ENCODE measurements at places on chromosomes 2 and 18.
A peak's percentile ranks its signal among the peaks of the same experiment; 100 is the strongest.

DNA sequence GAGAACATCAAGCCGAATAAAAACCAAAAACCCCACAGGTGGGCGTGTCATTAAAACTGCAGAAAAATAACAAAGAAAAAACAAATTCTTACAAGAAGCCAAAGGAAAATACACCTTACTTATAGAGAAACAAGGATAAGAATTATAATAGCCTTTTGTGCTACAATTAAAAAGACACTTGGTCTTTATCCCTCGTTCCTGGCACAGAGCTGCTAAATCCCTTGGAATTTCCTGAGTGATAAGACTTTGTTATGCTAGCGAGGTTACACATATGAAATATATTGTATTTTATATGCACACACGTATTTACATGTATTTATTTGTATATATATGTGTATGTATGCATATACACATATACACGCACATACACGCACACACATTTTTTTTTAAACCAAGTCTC, 325.3 kb upstream of the TFPI start:
- no peak overlapping the region for H3K27ac ChIP-seq
- no peaks in the 10 kb centered on the region for H3K27me3 ChIP-seq
- H3K36me3 ChIP-seq, result no peaks in the 10 kb centered on the region
- no peak overlapping the region for H3K4me3 ChIP-seq

DNA sequence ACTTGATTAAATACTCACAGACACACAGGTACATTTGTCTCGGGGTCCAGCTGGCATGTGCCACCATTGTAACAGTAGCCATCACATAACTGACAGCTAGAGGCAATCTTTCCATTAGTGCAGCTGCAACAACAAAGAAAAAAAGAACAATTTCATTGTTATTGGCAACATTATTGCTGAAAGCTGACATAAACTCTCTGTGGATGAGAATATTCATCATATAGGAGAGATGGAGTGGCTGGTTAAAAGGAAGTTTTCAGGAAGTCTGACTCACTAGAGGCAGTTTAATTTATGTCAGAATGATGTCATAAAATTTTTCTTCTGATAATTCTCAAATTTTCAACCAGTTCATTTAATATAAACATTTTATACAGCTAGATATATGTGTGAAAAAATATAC, 1490.0 kb upstream of the NXPH2 start:
- no peaks in the 10 kb centered on the region for H3K27me3 ChIP-seq
- no peak for DNase-seq
- H3K4me3 ChIP-seq, result no peak overlapping the region
- no peaks in the 10 kb centered on the region for H3K36me3 ChIP-seq

DNA sequence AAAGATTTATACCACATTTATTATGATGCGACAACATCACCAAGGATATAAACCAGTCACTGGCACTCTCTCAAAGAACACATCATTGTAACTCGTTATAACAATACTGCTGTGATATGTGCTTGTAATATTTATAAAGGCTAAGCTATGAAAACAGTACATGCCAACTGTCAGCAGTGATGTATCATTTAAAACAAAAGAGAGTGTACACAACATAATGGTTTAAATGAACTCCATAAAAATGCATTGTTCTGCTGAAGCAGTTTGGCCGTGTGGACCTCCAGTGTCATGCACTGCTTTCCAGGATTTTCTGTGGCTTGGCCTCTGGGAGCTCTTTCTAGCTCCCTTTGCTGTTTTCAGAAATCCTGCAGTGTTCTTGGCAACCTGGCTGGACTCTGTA, 215.6 kb downstream of the MTX2 start:
- no peak overlapping the region for H3K27ac ChIP-seq
- H3K27me3 ChIP-seq, result peaks cover 41% of the 10 kb centered on the region
- H3K4me1 ChIP-seq, result no peaks in the 10 kb centered on the region
- no peak for DNase-seq
- H3K36me3 ChIP-seq, result no peaks in the 10 kb centered on the region

DNA sequence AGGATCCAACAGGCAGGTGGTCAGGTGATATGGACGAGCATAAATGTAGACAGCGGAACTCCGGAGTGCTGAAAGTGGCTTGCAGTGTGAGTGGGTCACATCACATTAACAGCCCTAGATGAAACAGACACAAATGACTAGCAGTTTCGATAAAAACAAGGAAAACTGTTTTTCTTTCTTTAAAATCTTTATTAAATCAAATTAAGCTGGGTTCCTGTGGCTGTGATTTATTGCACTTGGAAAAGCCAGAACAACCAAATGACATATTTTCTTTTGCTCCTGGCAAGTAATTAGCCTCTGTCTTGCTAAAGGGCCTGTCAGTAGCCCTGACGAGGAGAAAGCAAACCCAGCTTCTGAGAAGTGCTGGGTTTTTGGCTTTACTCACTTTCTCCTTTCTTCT, 152.9 kb upstream of the DDX18 start:
- DNase-seq, result no peak
- peak overlapping the region; percentile 87 for H3K27ac ChIP-seq
- H3K27me3 ChIP-seq, result peaks cover 3% of the 10 kb centered on the region
- H3K4me1 ChIP-seq, result peaks cover 29% of the 10 kb centered on the region

- H3K4me1 ChIP-seq, result peaks cover 24% of the 10 kb centered on the region
- H3K4me3 ChIP-seq, result no peak overlapping the region
- DNase-seq, result no peak
- H3K27me3 ChIP-seq, result no peaks in the 10 kb centered on the region
- H3K27ac ChIP-seq, result no peak overlapping the region
These were observed 95.1 kb upstream of the KLHL14 start for GRCh38 chr18:32867936-32868335.

GRCh38 chr2:71714601-71715240, 261.4 kb downstream of the DYSF start:
- H3K27me3 ChIP-seq, result no peaks in the 10 kb centered on the region
- DNase-seq, result no peak
- no peak overlapping the region for H3K4me3 ChIP-seq
- H3K27ac ChIP-seq, result no peak overlapping the region

DNA sequence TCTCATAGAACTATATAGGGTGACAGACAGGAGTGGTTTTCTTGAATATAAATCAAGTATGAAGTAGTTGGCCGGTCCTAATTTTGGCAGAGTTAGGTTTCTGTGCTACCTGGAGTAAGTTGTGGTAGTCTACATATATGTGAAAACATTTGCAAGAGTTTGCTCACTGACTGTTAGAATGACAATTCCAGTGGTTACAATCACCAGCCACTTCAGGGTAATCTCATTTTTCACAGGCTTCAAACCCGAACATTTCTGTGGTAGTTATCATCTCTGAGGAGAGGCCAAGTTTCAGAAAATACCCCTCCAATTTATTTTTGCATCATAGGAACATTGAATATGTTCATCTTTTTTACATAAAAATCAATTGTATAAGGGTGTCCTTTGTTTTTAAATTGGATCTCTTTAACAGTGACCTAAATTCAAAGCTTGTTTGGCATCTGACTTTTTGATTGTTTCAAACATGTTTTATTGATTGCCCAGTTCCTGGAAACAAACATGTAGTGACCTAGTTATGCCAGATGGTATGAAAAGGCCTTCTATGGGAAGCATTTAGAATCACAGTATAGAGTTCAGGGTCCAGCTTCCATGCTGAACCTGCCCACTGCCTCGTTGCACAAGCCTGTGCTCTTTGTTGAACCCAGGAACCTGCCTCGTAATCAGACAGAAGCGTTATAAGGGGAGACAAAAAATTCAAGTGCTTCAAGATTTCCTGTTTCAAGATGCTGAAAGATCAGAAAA, 250.6 kb downstream of the LTBP1 start:
- no peak overlapping the region for H3K4me3 ChIP-seq
- H3K36me3 ChIP-seq, result peaks cover 4% of the 10 kb centered on the region
- H3K27ac ChIP-seq, result no peak overlapping the region
- DNase-seq, result no peak

DNA sequence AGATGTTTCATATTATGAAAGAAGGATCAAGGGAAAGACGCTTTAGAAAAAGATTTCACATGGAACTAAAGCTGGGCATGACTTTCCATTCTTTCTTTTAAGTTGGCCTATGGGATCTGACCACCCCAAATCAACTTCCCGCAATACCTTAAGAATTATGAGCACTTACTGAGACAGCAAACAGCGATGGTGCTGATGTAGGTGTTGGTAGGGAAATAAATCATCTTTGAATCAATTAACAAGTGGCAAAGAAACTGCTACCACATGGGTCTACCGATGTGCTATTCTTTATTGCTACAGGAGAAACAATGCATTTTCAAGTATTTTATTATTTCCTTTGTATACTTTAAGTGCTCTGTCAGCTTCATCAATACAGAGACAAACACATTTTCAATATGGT, 239.6 kb downstream of the PIEZO2 start:
- no peak for DNase-seq
- no peaks in the 10 kb centered on the region for H3K4me1 ChIP-seq
- H3K27me3 ChIP-seq, result no peaks in the 10 kb centered on the region
- H3K4me3 ChIP-seq, result no peak overlapping the region
- H3K36me3 ChIP-seq, result peaks cover 6% of the 10 kb centered on the region

DNA sequence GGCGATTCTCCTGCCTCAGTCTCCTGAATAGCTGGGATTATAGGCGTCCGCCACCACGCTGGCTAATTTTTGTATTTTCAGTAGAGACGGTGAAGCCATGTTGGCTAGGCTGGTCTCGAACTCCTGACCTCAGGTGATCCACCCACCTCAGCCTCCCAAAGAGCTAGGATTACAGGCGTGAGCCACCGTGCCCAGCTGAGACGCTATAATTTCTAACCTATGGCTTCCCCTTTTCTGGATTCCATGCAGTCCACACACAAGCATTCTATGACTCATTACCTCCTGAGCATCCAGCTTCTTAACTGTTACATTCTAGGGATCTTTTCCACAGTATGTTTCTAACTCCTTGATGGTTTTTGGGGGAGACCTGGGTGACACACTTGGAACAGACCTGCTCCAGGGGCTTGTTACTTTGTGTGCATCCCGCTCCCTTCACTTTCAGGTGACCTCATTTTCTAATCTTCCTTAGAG, 11.8 kb upstream of the KCMF1 start:
- H3K4me3 ChIP-seq, result no peak overlapping the region
- H3K4me1 ChIP-seq, result peaks cover 32% of the 10 kb centered on the region
- H3K27ac ChIP-seq, result no peak overlapping the region
- peaks cover 12% of the 10 kb centered on the region for H3K36me3 ChIP-seq
- no peaks in the 10 kb centered on the region for H3K27me3 ChIP-seq

DNA sequence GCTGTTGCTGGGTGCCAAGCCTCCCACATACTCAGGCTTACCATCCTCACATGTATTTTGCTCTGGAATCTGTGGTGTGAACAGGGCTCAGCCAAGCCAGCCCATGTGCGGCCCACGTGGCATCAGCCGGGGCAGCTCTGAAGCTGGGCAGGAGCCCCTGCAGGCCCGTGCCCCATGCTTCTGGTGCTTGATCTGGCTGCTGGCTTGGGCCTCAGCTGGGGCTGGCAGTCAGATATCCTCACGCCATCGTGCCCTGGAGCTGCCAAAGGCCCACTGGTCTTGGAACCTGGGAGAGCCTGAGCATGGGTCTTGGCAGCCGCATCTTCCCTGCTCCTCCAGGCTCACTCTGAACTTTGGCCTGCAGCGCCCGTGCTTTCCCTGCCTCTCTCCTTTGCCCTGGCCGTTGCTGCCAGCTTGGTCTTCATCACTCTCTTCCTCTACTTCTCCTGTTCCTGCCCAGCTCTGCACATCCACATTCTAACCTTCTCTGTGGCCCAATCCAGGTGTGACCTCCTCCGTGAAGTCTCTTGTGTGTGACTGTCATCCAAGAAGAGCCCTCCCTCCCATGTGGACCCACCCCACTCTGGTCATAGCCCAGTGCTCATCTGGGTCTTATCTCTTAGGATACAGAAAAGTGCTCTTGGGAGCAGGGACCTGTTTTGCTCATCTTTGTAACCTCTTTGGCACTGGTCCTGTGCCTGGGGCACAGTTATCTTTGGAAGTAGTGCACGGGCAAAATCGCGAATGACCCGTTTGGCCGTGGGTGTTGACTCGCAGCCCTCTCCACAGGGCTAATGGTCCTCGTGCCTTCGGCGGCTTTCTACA, 116.1 kb downstream of the RNF144A start:
- no peak overlapping the region for H3K4me3 ChIP-seq
- no peak for DNase-seq
- peaks cover 36% of the 10 kb centered on the region for H3K36me3 ChIP-seq
- peaks cover 37% of the 10 kb centered on the region for H3K4me1 ChIP-seq

GRCh38 chr2:187393211-187393610, 54.8 kb downstream of the CALCRL start:
- H3K4me1 ChIP-seq, result no peaks in the 10 kb centered on the region
- H3K27ac ChIP-seq, result no peak overlapping the region
- no peaks in the 10 kb centered on the region for H3K36me3 ChIP-seq
- H3K27me3 ChIP-seq, result no peaks in the 10 kb centered on the region

DNA sequence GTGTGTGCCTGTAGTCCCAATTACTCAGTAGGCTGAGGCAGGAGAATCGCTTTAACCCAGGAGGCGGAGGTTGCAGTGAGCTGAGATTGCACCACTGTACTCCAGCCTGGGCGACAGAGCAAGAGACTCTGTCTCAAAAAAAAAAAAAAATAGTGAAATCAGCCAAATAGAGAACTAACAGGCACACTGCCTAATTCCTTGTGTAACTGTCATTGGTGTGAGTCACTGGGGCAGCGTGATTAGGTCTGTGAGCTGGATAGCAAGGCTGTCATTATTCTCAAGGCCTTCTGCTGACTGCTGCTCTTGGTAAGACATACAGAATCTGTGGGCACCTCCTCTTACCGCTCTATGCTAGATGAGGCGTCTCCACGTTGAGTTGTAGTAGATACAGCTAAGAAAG, 270.3 kb downstream of the NEDD4L start:
- H3K27ac ChIP-seq, result no peak overlapping the region
- H3K4me3 ChIP-seq, result no peak overlapping the region
- H3K27me3 ChIP-seq, result no peaks in the 10 kb centered on the region
- DNase-seq, result no peak

DNA sequence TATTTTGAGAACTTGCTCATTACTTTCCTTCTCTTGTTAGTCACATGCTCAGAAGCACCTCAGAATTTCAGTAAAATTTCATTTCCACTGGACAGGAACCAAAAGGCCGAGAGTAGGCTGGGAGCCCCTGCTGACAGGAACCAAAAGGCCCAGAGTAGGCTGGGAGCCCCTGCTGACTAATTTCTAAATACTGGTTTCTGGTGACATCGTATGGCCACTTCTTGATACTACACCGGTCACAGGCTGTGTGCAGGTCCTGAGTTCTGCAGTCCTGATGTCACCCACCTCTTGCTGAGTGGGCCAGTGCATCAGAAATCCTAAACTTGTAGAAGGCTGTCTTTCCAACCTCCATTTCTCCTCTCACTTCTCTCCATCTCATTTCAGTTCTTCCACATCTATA, 17.7 kb upstream of the EN1 start:
- H3K4me1 ChIP-seq, result no peaks in the 10 kb centered on the region
- H3K27ac ChIP-seq, result no peak overlapping the region
- DNase-seq, result peak; percentile 40
- peaks cover 62% of the 10 kb centered on the region for H3K27me3 ChIP-seq
- H3K4me3 ChIP-seq, result no peak overlapping the region
- no peaks in the 10 kb centered on the region for H3K36me3 ChIP-seq

DNA sequence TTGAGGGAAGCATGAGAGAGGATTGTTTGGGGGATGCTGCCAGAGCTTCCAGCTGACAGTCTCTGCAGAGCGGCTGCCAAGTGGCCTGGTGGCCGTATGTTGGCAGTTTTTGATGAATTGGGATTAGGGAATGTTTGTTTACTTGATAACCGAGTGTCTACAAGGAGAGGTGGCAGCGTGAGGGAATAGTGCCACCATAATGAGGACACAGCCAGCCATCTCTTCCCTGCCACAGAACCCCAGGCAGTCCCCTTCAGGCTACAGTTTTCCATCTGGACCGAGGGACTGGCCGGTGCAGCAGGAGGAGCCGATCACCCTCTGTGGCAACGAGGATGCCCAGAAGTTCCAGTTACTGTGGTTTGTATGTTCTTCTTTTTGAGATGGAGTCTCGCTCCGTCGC, 55.2 kb downstream of the TRAPPC12 start:
- DNase-seq, result no peak
- peaks cover 4% of the 10 kb centered on the region for H3K4me1 ChIP-seq
- no peak overlapping the region for H3K4me3 ChIP-seq
- no peaks in the 10 kb centered on the region for H3K27me3 ChIP-seq
- H3K36me3 ChIP-seq, result peaks cover 4% of the 10 kb centered on the region
